ENCODE measurements at places on chromosomes 1 and 21.

DNA sequence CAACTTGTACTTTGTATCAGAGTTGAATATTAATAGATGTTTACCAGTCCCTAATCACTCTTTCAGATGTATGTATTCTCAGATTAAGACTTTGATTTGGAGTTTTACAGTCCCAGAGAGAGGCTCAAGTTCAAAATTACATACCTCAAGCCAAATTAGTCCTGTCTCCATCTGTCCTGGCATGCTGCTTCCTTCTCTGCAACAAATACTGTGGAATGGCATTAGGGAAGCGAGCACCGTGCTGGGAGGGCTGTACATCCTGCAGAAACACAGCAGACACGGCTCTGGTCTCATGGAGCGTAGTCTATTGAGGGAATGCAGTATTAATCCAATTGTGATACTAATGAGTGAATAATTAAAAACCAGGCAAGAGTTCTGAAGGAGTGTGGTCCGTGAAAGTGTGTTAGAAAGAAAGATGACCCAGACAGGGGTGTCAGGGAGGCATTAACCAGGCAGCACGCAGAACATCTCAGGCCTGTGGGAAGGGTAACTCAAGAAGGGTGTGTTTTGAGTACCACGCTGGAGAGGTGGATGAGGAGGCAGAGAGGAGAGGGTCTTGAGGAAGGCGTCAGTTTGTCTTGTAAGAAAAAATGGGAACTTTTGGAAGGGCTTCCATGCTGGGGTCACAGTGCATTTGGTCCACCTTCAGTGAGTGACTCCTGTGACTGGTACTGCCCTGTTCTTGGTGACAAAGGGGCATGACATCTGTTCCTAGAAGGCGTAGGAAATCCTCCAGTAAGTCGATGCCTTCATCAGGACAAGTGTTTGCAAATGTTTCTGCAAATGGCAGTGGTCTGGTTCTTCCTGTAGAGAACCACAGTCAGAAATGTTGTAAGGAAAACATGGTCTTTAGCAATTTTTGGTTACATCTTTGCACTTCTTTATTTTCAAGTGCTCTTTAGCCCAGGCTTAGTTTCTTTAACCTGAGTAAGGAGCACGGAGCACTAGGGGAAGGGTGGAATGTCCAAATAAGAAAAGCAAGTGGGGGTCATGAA is 1.6 kb downstream of the RAB4A start:
- no peak for DNase-seq

DNA sequence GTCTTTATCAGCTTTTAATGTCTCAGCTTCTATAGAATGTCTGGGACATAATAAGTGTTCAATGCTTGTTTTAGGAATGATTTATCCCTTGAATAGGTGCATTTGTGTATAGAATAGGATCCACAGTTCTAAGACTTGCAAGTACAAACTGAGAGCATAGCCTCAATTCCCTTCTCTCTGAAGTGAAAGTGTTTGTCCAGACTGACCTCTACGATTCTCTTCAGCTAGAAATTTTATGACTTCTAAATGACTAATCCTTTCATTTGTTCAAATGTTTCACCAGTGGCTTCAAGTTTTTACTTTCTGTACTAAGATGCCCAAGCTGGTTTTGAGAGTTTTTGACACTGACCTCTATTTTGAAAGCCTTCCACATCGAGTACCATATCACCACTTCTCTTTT is 608.2 kb upstream of the ADGRL4 start:
- DNase-seq = no peak

DNA sequence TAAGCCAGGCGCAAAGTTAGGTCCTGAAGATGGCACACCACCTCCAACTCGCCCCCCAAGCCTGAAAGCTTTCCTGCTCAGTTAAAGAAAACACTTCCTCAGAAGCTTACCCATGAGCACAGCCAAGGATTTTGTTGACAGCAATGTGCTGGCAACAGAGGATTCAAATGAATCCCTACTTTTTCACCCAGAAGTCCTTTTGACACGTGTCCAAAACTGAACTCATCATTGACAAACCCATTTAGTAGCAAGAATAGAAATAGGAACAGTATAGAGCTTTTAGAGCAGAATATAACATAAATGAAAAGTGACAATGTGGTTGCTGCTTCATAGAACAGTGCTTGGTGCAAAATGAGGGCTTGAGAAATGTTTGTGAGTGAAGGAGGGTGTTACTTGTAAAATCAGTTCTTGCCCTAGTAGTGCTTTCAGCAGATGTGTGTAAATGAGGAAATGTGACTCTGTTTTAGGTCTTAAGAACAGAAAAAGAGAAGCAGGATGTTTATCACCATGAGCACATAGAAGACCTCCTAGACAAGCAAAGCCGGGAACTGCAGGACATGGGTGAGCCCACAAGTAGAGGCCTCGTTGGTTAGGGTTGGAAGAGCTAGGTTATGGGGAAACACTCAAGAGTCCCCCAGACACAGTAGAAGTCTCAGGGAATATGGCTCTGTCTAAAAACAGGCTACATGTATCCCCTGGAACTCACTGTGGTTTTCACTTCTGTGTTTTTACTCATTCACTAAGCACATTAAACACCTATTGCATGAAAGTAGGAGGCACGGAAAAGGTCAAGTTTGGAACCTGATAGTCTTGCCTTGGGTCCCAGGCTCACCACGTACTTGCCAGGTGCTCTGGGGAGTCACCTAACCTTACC is 48.6 kb upstream of the TMEM125 start:
- DNase-seq = no peak

GRCh38 chr1:180101411-180101810 is 53.3 kb upstream of the QSOX1 start:
- no peak for DNase-seq

GRCh38 chr1:155127967-155128754 is 485 bp downstream of the EFNA1 start:
- no peak for DNase-seq

DNA sequence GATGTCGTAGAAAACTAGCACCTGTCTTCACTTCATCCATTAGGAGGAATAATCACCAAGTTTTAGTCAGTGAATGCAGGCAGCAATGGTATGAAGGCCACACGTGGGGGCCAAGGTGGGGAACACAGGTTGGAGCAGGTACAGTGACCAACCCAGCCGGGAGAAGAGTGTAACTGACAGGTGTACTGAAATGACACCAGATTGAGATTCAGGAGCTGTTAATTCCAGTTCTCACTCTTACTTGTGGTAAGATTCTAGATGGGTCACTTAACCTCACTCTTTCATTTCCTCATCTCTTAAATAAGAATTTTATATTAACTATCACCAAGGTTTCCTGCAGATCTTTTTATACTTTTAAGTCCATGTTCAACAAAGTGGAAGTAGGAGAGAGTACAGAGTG is 206.2 kb upstream of the PTBP2 start:
- DNase-seq = no peak

- no peak for DNase-seq
These were observed 30.6 kb downstream of the PHC2 start for GRCh38 chr1:33400153-33400911.

GRCh38 chr1:34726861-34727260 is 28.0 kb upstream of the GJB5 start:
- DNase-seq = no peak

DNA sequence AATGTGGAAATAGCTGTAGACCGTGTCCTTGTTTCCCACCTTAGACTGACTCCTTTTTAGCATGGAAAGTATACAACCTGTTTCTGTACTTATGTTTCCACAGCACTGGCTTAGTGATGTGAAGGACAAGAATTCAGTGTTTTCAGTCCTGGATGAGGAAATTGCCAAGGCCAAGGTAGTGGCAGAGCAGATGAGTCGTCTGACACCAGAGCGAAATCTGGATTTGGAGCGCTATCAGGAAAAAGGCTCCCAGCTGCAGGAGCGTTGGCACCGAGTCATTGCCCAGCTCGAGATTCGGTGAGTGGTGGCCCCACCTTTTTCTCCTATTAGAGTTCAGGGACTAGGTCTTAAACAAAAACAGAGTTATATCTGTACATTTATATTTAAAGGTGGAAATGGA is 112.6 kb downstream of the MACF1 start:
- peak; percentile 13 for DNase-seq

GRCh38 chr1:22887491-22887890 is 85.2 kb downstream of the LACTBL1 start:
- DNase-seq = no peak

DNA sequence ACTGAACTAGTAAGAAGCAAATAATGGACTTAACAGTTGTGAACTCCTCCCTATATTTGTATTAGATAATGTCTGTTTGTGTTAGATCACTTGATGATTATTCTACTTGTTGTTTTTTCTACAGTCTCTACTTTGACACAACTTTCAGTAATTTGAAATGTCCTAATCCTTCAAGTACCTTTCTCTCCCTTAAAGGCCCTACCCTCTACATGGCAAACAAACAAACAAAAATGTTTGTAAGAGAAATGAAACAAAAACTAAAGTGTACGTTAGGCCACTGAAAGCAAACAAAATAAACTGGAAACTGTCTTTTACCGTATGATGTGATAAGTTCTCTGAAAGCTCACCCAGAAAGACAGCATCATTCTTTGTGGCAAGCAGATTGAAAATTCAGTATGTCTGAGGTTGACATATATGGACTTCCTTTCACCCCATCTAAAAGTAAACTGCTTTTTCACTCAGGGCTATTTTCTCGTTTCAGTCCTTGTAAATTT is 255.9 kb upstream of the SNX7 start:
- DNase-seq = no peak

GRCh38 chr1:159473335-159473734 is 33.8 kb downstream of the OR10J1 start:
- DNase-seq = peak; percentile 43

GRCh38 chr1:212574732-212575131 is 33.8 kb upstream of the ATF3 start:
- DNase-seq = no peak

GRCh38 chr1:202351725-202352124 is 3.2 kb downstream of the PPP1R12B start:
- DNase-seq = no peak

- peak; percentile 21 for DNase-seq
These were observed 6.2 kb downstream of the ZMYM1 start for GRCh38 chr1:35085421-35085820.

GRCh38 chr1:112242470-112242869 is 153.5 kb upstream of the CTTNBP2NL start:
- no peak for DNase-seq

DNA sequence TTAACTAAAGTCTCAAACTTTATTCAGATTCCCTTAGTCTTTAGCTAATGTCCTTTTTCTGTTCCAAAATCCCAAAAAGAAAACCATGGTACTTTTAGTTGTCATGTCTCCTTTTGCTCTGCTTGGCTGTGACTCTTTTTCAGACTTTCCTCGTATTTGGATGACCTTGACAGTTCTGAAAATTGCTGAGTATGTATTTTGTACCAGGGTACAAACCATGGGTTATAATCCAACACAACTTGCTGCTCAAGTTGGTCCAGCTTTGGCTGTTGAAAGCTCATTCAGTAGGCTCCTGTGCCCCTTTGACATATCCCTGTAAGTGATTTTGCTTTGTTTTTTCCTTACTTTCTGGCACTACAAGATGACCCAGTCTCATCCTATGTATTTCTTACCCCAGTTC is 51.7 kb downstream of the PALMD start:
- no peak for DNase-seq

- no peak for DNase-seq
These were observed 187.1 kb upstream of the NFIA start for GRCh38 chr1:60895252-60895651.

- DNase-seq = no peak
These were observed 7.8 kb downstream of the NUAK2 start for GRCh38 chr1:205313563-205314308.

- no peak for DNase-seq
These were observed 13.9 kb downstream of the ABCB10 start for GRCh38 chr1:229544587-229544986.

- no peak for DNase-seq
These were observed 2.3 kb downstream of the PTPRU start for GRCh38 chr1:29238620-29239002.

GRCh38 chr1:99123936-99124335 is 119.3 kb upstream of the PLPPR5 start:
- no peak for DNase-seq

DNA sequence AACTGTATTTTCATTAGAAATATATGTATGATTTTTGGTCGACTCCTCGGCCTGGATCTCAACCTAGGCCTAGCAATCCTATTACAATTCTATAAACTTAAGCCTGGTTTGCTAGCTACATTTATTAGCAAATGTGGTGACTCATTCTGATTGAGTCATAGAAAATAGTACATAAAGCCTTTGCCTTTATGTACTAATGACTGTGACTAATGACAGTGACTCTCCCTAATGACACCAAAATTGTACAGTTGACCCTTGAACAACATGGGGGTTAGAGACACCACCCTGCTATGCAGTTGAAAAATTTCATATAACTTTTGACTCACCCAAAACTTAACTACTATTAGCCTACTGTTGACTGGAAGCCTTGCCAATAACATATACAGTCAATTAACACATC is 78.9 kb downstream of the CLEC20A start:
- DNase-seq = no peak

GRCh38 chr1:172401892-172402291 is 18.6 kb upstream of the C1orf105 start:
- DNase-seq = no peak

- DNase-seq = no peak
These were observed 39.1 kb upstream of the DPH5 start for GRCh38 chr1:101064697-101065096.

- DNase-seq = peak; percentile 60
These were observed 37.8 kb upstream of the GADD45A start for GRCh38 chr1:67647036-67647798.

DNA sequence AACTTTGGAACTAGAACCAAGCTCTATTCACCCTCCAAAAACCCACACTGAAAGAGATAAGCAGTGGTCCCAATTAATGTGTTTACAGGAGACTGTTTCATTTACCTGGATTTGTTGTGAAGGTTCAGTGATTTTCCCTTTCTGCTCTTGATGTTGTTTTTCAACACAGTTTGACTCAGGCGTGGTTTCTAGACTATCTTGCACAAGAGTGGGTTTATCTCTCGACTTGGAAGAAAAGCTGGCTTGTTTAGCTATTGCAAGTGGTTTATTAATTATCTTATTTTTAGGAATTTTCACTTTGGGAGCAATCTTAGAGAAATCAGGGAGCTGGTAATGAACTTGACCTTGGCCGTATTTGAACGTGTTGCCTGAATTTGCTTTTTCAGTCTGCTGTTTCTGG is 5.3 kb downstream of the AKNAD1 start:
- DNase-seq = no peak

DNA sequence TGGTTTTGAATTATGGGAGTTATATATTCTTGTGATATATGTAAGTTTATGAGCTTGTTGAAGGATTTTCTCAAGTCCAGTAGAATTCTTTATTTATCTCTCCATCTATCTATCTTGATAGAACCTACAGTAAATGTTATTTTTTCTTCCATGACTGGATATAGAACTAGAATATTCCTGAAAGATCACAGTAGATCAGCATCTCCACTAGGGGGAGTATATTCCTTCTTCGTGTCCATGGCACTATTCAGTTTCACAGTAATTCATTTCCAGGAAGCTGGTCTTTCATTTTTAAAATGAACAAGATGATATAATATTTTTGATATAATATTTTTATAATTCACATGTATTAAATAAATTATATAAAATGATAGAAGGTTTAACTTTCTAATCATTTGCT is 18.8 kb downstream of the TMPRSS15 start:
- DNase-seq = peak; percentile 0

All from dermis microvascular lymphatic vessel endothelial cell (primary cell).